ENCODE measurements at places on chromosomes 5 and 9.

GRCh38 chr5:22390888-22391287 is 462.3 kb downstream of the CDH12 start:
- DNase-seq, result no peak

DNA sequence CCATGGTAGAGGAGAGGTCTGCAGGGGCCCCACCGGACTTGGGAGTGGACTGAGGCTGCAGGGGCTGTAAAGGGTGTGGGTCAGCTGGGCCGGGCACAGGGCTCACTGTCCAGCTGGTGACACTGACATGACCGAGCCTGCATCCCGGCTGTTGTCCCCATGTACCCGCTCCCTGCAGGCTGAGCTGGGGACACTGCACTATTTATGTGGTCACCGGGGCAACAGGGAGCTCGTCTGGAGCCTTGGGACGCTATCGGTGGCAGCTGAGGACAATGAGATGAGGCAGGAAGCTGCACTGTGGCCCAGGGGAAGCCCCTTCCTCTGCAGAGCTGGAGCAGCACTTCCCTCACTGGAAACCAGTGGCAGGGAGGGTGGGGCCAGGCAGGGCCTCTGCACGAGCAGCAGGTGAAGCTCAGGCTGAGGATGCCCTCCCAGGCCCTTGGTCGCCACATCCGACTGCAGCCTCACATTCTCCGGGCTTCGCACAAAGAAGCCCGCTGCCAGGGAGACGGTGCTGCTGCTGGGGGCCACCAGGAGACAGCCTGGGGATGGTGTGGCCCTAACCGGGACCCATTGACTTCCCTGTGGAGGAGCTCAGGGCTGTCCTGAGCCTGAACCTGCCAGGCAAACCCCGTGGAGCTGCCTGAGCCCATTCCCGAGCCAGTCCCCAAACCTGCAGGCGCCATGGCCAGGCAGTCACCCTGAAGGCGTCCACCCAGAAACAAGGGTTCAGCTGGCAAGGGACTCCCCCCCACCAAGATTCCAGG is 26.4 kb downstream of the ZDHHC11B start:
- DNase-seq, result peak; percentile 74

- no peak for DNase-seq
These were observed 633.0 kb upstream of the C9orf72 start for GRCh38 chr9:28206280-28206679.

DNA sequence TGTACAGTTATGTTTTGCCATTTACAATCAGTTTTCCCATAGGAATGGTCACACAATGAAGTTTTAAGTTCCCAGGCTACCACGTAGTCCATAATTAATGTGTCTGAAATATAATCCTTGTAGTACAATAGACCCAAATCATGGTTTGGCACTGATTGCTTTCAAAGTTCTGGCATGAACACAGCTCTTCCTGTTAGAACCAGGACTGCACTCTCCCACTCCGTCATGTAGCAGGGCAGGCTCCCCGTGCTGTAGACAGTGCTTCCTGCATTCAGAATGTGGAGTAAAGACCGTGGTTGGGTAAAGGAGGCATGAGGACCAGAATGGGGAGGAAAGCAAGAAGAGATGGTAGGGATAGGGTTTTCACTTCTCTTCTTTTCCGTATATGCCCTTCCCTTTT is 4.0 kb downstream of the SEC61B start:
- no peak for DNase-seq

- no peak for DNase-seq
These were observed 264.5 kb upstream of the PRR16 start for GRCh38 chr5:120199559-120199958.

GRCh38 chr5:145976431-145977155 is 40.2 kb downstream of the SH3RF2 start:
- DNase-seq, result no peak

DNA sequence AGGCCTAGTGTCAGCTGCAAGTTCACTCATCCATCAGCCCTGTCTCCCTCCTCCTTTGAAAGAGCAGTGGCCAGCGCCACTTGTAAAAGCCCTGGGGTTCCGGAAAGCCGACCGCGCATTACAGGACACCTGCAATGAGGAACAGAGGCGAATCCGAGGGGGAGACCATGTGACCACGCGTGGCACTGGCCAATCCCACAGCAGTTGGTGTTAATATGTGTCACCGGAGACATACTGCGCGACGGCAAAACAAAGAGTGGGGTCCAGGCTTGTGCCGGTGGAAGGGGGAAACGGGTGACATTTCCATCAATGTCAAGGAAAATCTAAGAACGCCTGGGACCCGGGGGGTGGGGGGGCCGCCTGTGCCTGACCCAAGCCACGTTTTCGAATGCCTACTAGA is 480.8 kb downstream of the SPATA31A7 start:
- DNase-seq, result no peak

DNA sequence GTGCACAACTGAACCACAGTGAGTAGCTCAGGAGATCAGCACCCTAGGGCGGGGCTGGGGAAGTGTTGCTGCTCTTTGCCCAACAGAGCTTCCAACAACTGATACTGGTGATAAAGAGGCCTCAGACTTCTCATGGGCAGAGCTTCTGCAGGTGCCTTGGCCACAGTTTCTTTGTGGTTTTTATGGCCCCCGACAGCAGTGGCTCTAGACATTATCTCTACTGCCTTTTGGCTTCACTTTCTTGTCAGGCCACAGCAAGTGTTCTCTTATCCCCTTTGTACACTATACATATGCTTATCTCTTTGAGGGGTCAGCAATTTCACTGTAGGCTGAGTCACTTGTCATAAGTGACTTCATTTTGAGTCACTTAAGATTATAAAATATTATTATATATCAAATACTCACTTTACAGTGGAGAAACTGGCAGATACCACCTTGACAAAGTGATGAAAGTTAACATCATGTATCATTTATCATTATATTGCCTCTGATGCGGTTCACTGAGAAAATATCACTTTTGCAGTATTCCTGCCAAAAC is 90.9 kb upstream of the COX7C start:
- no peak for DNase-seq

DNA sequence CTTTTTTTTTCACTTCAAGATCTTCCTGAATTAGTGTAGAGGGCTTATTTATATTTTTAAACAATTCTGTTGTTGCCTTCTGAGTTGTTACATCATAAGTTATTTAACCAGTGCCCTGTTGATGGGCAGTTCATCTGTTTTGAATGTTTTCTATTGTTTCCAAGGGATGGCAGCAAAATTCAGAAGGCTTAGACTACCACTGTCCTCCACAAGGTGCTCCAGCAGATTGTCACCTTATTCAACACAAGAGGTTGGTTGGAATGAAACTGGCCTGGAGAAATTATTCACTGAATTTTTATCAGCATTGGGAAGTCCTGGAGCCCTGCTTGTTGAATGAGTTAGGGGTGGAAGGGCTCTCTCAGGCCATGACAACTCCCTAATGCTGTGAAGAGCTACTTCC is 1.3 kb upstream of the KLHL9 start:
- DNase-seq, result no peak
